Transverse colon (tissue), 4 donors: ENCODE measurements at places on chromosomes 2 and 18. TPM values are rescaled to one million over a fixed set of nuclear protein-coding genes. Genes with fewer than 3 reads are reported as not detected.

DNA sequence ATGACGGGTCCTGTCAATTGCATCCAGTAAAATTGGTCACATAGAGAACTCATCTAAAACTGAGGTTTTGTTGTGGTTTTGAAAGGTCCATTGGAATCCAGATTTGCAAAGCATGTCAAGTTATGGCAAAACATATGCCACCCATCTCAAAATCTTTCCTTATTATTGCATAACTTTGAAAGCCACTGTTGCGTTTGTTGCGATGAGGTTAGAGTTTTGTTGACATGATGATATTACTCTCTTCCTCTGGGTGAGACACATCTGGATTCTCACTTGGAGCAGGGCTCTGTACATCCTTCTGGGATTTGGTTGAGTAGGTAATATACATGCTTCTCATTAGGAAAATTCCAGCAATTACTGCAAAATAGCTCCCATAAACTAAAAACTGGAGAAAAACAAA lies 20.6 kb downstream of the SCYGR5 start:
- no peak overlapping the region for H3K27ac ChIP-seq
- H3K4me1 ChIP-seq = no peaks in the 10 kb centered on the region
- no peak overlapping the region for H3K4me3 ChIP-seq
- no peaks in the 10 kb centered on the region for H3K27me3 ChIP-seq
- DNase-seq = no peak

GRCh38 chr2:145743011-145743410 lies 1223.1 kb upstream of the ZEB2 start:
- no peak for DNase-seq
- H3K4me1 ChIP-seq = no peaks in the 10 kb centered on the region
- no peak overlapping the region for H3K27ac ChIP-seq
- no peaks in the 10 kb centered on the region for H3K36me3 ChIP-seq
- no peak overlapping the region for H3K4me3 ChIP-seq

DNA sequence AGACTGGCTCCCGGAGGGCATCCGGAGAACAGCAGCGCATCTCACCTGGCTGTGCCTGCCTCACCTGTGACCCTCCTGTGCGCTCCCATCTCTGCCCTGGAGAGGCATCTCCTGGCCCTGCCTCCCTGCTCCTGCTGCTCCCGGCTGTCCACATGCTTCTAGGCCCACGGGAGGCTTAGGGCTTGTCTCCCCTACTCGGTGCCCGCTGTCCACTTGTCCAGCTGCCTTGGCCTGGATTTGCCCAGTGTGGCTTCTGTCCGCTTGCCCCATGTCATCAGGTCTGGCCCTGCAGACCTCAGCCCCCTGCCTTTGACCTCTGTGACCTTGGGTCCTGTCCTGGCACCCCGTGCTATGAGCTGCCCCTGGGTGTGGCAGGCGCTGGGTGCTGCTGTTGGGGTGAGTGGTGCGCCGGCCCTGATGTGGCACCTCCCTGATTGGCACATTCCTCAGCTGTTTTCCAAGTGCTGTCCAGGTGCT lies 4.5 kb downstream of the BOK start:
- peaks cover 15% of the 10 kb centered on the region for H3K27me3 ChIP-seq
- H3K36me3 ChIP-seq = no peaks in the 10 kb centered on the region
- H3K4me1 ChIP-seq = peaks cover 34% of the 10 kb centered on the region
- H3K27ac ChIP-seq = peak overlapping the region; percentile 19
- DNase-seq = no peak

DNA sequence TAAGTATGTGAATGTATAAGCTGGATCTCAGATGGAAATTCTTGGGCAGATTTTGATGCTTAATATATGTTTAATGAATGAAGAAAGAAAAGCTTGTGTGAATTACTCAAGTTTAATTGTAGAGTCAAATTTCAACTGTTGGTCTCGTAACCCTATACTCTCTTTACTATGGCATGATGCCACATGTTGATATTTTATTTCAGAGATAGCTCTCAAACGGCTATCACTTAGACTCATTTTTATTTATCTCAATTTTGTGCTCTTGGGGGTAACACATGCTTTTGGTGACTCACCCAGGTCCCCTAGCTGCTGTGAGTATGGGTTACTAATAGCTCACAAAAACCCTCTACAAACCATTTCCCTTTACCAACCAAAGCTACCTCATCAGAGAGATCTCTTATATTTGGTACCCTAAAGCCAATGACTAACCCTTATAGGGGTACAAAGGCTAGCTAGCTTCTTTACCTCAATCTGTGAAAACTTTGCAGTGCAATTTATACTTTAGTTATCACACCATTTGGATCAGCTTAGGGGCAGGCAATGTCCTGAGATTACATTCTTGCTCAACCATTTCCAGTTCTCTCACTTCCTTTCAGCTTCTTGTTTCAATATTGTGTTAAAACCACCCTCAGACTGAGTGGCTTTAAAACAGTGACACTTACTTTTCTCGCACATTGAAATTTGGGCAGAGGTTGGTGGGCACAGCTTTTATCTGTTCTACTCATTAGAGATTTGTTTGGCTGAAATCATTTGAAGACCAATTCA lies 240.3 kb downstream of the CDH7 start:
- H3K27me3 ChIP-seq = no peaks in the 10 kb centered on the region
- no peaks in the 10 kb centered on the region for H3K4me1 ChIP-seq
- H3K27ac ChIP-seq = no peak overlapping the region

GRCh38 chr2:228017784-228018183 lies 146.4 kb downstream of the DAW1 start:
- H3K4me1 ChIP-seq = no peaks in the 10 kb centered on the region
- H3K27me3 ChIP-seq = no peaks in the 10 kb centered on the region
- no peak overlapping the region for H3K27ac ChIP-seq
- H3K4me3 ChIP-seq = no peak overlapping the region
- H3K36me3 ChIP-seq = no peaks in the 10 kb centered on the region

GRCh38 chr2:145460112-145460511 lies 940.2 kb upstream of the ZEB2 start:
- H3K27ac ChIP-seq = no peak overlapping the region
- DNase-seq = no peak

- peaks cover 26% of the 10 kb centered on the region for H3K4me1 ChIP-seq
- peaks cover 15% of the 10 kb centered on the region for H3K36me3 ChIP-seq
- peak overlapping the region; percentile 12 for H3K4me3 ChIP-seq
- no peaks in the 10 kb centered on the region for H3K27me3 ChIP-seq
- peak overlapping the region; percentile 86 for H3K27ac ChIP-seq
These were observed 3.5 kb downstream of the CNDP2 start for GRCh38 chr18:74499633-74500032.

The LDLRAD4 gene
- total RNA-seq = 34.8 TPM

The RNF138 gene
- total RNA-seq = 32.2 TPM

The MCEE gene
- 10.3 TPM for total RNA-seq

DNA sequence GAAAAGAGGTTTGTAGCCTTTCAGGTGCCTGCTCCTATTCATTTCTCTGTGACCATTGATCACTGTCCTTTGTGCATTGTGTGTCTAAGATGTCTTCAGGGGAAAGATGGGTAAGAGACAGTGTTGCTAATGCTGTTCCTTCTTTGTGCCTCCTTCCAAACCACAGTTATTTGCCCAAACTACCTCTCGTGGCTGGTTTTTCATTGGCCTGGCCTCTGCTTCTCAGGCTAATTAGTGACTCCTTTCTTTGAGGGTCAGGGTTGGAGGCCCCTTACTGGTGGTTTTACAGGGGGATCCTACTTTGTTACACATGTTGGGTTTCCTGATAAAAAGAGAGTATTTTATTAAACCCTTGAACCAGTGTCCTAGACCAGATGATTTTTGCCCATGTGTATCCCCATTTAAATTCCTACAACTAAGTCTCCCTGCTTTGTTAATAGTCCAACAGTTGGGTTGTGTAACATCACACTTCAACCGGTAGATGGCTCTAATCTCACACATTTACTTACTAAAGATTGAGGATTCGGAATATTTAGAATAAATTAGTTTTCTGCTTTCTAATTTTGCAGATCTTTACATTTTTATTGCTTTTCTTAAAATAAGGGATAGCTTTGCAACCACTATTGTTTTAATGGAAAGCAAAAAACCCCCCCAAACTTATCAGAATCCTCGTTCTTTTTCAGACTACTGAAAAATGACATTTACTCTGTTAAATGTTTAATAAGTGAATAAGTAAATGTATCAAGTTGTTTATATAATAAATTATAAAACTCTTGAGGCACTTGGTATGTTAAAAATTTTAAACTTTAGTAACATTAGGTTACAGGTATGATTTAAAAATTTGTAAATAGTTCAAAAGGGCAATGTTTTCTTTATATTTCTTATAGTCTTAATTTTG lies 2.4 kb downstream of the MARS2 start:
- peak overlapping the region; percentile 73 for H3K4me3 ChIP-seq
- no peaks in the 10 kb centered on the region for H3K27me3 ChIP-seq
- no peaks in the 10 kb centered on the region for H3K36me3 ChIP-seq
- peaks cover 27% of the 10 kb centered on the region for H3K4me1 ChIP-seq
- H3K27ac ChIP-seq = no peak overlapping the region
- DNase-seq = no peak

DNA sequence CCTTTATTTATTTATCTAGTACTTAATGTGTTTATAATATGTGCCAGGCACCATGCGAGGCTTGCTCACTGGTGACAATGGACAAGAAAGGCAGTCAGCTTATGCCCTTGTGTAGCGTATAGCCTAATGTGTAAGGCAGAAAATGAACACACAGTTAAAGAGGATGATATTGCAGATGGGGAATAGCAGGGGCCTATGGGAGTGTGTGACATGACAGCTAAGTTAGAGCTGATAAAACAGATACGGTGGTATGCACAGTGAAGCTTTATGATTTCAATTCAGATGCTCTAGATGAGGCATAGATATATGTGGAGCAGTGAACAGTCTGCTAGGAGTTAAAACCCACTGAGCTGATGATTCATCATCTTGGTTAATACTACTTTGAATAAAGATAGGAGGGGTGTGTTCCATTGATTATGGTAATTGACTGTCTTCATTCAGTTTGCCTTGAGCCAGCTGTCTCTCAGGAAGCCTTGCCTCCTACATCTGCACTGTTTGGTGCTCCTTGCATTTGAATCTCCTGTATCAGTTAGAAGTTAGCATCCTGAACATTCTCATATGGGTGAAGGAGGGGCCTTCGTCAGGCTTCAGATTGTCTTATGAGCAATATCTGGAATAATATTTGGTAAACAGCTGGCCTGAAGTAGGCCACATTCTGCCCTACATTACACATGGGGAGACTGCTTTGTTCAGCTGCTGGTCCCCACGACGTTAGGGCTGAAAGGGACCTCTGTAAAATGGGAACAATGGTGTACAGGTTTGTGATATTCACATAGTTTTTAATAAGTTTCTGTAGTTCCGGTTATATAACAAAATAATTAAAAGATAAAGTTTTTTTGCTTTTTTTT lies 13.2 kb downstream of the MAP4K4 start:
- no peaks in the 10 kb centered on the region for H3K36me3 ChIP-seq
- H3K4me1 ChIP-seq = peaks cover 47% of the 10 kb centered on the region
- no peak overlapping the region for H3K4me3 ChIP-seq
- DNase-seq = no peak
- no peaks in the 10 kb centered on the region for H3K27me3 ChIP-seq

- H3K27ac ChIP-seq = no peak overlapping the region
- H3K4me1 ChIP-seq = no peaks in the 10 kb centered on the region
- peaks cover 9% of the 10 kb centered on the region for H3K27me3 ChIP-seq
These were observed 8.4 kb upstream of the IER3IP1 start for GRCh38 chr18:47184419-47185050.

DNA sequence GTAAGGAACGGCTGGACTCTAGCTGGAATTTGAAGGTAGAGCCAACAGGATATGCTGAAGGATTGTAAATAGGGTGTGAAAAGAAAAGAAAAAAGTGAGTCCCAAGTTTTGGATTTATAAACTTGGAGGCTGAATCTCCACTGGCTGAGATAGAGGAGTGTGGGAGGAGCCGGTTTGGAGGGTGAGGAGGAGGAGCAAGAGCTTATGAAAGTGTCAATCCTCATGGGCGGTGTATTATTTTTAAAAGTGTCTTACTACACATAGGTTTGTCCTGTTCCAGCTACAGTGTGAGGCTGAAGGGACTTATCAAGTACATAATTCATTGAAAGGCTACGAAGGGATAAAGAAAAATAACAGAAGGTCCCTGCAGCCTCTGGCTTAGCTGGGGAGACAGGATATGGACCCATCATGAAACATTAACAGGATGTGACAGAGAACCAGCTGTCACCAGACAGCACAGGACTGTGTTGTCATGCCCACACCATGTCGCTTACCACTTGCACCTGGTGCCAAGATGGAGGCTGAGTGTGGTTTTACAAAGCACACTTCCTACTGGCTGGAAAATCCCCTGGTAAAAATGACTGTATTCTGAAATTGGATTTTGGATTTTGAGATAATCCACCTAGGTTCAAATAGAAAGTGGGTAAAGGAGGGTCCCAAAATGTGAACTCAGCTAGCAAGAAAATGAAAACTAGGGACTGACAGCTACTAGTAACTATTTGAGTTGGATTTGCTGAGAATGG lies 2.5 kb upstream of the MREG start:
- no peak overlapping the region for H3K4me3 ChIP-seq
- DNase-seq = peak; percentile 33
- peaks cover 14% of the 10 kb centered on the region for H3K4me1 ChIP-seq
- H3K36me3 ChIP-seq = no peaks in the 10 kb centered on the region
- no peak overlapping the region for H3K27ac ChIP-seq
- H3K27me3 ChIP-seq = no peaks in the 10 kb centered on the region

DNA sequence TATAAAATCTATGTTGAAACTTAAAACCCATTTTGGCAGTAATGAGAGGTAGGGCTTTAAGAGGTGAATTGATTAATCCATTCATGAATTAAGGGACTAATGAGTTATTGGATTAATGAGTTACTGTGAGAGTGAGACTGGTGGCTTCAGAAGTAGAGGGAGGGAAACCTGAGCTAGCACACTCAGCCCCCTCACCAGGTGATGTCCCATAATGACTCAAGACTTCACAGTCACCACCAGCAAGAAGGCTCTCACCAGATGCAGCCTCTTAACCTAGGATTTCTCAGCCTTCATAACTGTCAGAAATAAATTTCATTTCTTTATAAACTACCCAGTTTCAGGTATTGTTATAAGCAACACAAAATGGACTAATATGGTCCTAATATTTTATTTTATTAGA lies 621.7 kb upstream of the ACVR2A start:
- no peak overlapping the region for H3K4me3 ChIP-seq
- no peaks in the 10 kb centered on the region for H3K4me1 ChIP-seq
- no peak for DNase-seq
- H3K36me3 ChIP-seq = no peaks in the 10 kb centered on the region
- H3K27ac ChIP-seq = no peak overlapping the region
- H3K27me3 ChIP-seq = no peaks in the 10 kb centered on the region

The STARD6 gene
- total RNA-seq = not detected

The SERPINE2 gene
- total RNA-seq = 37.4 TPM
